Adipocyte (in vitro differentiated cells): ENCODE measurements at places on chromosomes 16 and 17.

- no peak for DNase-seq
Measured at GRCh38 chr17:4182043-4182442, 39.0 kb downstream of the CYB5D2 start.

GRCh38 chr17:77282524-77283515 lies 142.1 kb downstream of the SEC14L1 start:
- DNase-seq = no peak

- no peak for DNase-seq
Measured at GRCh38 chr16:15757630-15758251, 99.1 kb downstream of the MYH11 start.

DNA sequence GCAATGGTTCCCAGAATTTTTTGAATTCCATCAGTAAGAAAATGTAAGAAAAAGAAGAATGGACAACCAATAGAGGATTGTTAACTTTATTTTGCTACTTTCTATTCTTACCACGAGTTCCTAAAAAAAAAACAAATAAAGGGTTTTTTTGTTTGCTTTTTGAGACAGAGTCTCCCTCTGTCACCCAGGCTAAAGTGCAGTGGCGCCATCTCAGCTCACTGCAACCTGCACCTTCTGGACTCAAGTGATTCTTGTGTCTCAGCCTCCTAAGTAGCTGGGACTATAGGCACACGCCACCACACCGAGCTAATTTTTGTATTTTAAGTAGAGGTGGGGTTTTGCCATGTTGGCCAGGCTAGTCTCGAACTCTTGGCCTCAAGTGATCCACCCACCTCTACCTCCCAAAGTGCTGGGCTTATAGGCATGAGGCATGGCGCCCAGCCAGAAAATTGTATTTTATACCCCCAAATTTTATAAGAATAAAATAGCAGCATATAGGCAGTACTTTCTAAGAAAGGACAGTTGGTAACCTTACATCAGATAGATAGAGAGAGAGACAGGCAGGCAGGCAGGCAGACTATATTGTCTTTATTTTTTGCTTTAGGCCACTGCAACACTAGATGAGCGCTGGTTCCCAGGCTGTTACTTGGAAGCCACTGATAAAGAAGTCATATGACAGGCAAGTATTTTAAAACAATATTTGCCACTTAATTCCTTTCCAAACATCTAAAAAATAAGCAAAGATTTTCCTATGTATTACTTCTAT lies 127.5 kb downstream of the VPS53 start:
- no peak for DNase-seq

DNA sequence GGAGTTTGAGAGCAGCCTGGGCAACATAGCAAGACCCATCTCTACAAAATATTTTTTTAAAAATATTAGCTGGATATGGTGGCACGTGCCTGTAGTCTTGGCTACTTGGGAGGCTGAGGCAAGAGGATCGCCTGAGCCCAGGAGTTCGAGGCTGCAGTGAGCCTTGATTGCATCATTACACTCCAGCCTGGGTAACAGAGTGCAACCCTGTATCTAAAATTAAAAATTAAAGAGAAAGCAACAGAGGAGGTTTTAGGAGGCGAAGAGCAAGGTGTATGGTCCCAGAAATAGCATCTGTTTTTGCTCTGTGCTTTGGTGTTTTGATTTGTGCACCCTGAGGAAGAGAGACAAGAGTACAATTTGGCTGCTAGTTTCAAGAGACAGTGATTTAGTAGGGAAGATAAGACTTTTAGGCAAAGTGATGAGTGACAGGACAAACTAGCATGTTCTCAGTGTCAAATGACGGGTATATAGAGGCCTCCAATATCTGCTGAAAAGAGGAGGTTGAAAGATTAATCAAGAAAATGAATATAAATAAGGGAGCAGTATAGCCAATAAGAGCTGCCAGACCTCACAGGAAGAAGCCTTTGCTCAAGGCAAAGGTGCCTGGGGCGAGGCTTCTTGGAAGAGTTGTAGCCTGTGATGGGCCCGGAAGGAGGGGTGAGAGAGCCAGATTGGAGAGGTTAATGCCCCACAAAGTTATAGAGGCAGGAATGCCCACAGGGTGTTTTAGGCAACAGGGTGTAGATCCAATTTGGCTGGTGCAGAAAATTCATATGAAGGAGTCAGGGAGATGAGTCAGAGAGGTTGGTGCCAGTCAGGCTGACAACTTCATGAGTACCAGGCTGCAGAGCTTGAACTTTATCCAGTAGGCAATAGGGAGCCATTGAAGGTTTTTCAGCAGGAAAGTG lies 11.4 kb downstream of the HLF start:
- DNase-seq = no peak

DNA sequence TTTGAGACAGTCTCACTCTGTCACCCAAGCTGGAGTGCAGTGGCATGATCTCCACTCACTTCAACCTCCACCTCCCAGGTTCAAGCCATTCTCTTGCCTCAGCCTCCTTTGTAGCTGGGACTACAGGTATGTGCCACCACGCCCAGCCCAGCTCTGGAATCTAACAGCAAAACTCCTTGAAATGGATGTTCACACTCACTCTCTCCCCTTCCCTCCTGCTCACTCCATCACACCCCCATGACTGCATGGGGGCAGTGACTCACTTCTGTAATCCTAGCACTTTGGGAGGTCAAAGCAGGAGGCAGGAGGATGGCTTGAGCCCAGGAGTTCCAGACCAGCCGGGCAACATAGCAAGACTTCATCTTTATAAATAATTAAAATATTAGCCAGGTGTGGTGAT lies 11.1 kb upstream of the TFAP4 start:
- no peak for DNase-seq

- peak; percentile 73 for DNase-seq
Measured at GRCh38 chr16:64589836-64590235, 532.0 kb downstream of the CDH11 start.

GRCh38 chr17:71519285-71519684 lies 601.5 kb upstream of the SOX9 start:
- DNase-seq = no peak
